ENCODE measurements at places on chromosomes 4 and X. TPM values are rescaled to one million over a fixed set of nuclear protein-coding genes. Genes with fewer than 3 reads are reported as not detected.

DNA sequence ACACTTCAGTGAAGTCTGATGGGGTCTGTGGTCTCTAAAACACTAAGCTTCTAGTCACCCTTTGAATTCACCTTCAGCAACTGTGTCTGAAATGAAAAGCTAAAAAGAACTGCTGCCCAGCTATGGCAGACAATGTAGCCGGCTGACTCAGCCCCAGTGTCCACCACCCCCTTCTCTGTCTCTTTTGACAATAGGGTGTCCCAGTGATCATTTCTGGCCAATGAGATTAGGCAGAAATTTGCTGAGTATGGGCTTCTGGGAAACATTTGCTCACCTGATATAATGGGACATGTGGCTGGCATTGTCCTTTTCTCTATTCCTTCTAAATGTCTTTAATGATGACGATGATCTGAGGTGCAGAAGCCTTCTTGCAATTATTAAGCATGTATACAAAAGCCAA is 20.6 kb downstream of the IGFBP7 start:
- H3K4me3 ChIP-seq: no peak overlapping the region
- H3K36me3 ChIP-seq: no peaks in the 10 kb centered on the region
- no peak overlapping the region for H3K27ac ChIP-seq
- H3K27me3 ChIP-seq: no peaks in the 10 kb centered on the region
- H3K4me1 ChIP-seq: no peaks in the 10 kb centered on the region

DNA sequence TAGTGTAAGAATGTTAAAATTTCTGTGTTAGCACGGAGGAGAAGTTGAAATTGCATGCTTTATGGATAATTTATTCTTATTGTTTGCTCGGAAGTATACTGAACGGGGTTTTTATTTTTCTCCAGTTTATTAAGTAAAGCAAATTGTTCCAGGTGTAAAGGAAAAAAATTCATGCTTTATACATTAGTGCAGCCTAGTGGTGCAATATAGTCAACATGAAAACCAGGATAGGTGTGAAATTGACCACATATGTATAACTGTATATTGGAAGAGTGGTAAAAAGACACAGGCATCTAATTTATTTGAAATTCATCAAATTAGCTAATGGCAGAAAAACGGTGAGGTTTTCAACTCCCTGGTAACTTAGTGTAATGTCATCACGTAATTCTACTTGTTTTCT is 959 bp downstream of the BRS3 start:
- H3K4me1 ChIP-seq: no peaks in the 10 kb centered on the region
- H3K27ac ChIP-seq: no peak overlapping the region
- no peak for DNase-seq
- peaks cover 9% of the 10 kb centered on the region for H3K27me3 ChIP-seq

PPEF2 gene
- total RNA-seq: not detected

- peaks cover 43% of the 10 kb centered on the region for H3K4me1 ChIP-seq
- no peaks in the 10 kb centered on the region for H3K36me3 ChIP-seq
- H3K27me3 ChIP-seq: no peaks in the 10 kb centered on the region
These were observed 8.3 kb downstream of the SRPX2 start for GRCh38 chrX:100652266-100652665.

DNA sequence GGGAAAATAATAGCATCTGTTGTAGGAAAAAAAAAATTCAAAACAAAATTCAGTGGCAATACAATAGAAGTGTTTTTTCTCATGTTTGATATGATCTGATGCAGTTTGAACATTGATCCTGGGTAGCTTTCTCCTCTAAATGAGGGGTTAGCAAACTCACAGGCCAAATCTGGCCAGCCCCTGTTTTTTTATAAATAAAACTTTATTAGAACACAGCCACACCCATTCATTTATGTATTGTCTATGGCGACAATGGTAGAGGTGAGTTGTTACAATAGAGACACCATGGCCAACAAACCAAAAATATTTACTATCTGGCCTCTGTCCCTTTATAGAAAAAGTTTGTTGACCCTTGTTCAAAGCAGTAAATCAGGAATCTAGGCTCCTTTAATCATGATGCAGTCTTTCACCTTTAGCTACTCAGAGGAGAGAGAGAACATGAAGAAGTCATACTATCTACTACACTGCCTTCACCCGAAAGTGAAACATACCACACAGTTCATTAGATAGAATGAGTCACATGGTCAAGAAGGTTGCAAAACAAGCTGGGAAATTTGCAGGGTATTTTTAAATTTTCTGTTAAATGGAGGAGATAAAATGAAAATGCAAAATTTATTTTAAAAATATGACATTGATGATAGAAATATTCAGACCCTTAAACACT is 186.6 kb upstream of the MAOA start:
- DNase-seq: no peak
- H3K4me1 ChIP-seq: no peaks in the 10 kb centered on the region
- no peaks in the 10 kb centered on the region for H3K27me3 ChIP-seq
- H3K4me3 ChIP-seq: no peak overlapping the region

GRCh38 chr4:37735578-37735977 is 49.4 kb upstream of the RELL1 start:
- H3K27me3 ChIP-seq: no peaks in the 10 kb centered on the region
- H3K36me3 ChIP-seq: no peaks in the 10 kb centered on the region
- no peak for DNase-seq
- no peak overlapping the region for H3K27ac ChIP-seq
- H3K4me3 ChIP-seq: no peak overlapping the region
- H3K4me1 ChIP-seq: no peaks in the 10 kb centered on the region

GRCh38 chrX:134658002-134658759 is at the start of gene PLAC1:
Gene PLAC1 (minus strand): TSS chrX:134658471. CDS start chrX:134566682, 91,789 bp downstream.
- H3K36me3 ChIP-seq: no peaks in the 10 kb centered on the region

DNA sequence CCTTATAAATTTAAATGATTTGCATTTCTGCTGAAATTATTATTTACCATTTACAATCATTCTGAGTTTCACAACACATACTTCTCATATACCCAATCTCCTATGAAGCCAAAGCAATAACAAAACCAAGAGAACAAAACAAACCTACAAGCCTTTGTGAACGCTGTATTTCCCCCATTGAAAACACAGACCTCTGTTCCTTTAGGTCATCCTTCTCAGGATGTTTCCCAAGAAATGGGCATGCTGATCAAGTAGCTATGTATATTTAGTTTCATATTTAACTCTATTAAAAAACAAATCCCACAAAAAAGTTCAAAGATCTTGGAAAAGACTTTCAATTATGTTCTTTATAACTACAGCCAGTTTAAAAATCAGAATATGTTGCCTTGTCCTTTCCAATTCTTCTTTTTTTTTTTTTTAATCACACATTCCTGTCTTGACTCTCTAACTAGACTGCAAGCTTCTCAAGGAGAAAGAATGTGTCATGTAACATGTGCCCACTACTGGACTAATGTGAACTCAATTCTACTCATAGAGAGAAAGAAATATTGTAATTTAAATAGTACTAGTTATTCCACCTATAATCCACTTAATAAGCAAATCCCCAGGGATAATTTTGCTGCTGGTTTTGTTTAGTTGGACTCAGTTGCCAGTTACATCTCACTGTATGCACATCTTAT is 84.3 kb upstream of the PRSS48 start:
- H3K4me1 ChIP-seq: peaks cover 4% of the 10 kb centered on the region
- no peaks in the 10 kb centered on the region for H3K27me3 ChIP-seq
- H3K4me3 ChIP-seq: no peak overlapping the region

GAGE2A gene
- total RNA-seq: not detected

DNA sequence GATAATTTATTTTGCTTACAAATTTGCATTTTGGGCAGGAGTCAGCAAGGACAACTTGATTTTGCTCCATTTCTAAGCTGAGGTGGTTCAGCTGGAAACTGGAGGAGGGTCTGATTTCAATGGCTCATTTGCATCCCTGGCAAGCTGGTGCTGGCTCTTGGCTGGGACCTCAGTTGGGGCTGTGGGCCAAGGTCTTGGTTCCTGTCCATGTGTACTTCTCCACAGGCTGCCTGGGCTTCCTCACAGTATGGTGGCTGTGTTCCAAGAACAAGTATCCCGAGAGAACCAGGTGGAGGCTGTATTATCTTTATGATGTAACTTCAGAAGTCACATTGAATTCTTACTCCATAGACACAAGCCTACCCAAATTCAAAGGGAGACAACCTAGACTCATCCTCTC is 77.0 kb upstream of the STX18 start:
- DNase-seq: no peak
- no peaks in the 10 kb centered on the region for H3K36me3 ChIP-seq

DNA sequence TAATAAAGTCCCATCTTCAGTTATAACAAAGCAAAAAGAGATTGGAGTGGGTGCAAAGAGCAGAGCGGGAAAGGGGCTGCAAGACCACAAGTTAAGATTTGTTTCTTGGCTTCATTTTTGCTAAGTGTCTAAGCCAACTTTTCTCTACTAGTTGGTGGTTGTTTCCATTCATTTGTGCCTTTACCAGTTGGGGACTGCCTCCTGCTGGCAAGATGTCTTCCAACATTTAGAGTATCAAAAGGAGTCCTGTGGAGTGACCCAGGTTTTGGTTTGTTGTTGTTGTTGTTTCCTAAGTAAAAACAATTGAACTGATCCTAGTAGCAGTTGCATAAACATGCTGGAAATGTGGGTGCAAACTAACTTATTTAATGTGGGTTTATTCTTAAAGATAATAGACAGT is 121.1 kb downstream of the SPATA18 start:
- H3K4me3 ChIP-seq: no peak overlapping the region
- no peaks in the 10 kb centered on the region for H3K36me3 ChIP-seq
- no peaks in the 10 kb centered on the region for H3K27me3 ChIP-seq
- H3K4me1 ChIP-seq: no peaks in the 10 kb centered on the region
- DNase-seq: no peak
- no peak overlapping the region for H3K27ac ChIP-seq

RBMXL3 gene
- total RNA-seq: not detected

ARHGAP4 gene
- 49.6 TPM for total RNA-seq

DNA sequence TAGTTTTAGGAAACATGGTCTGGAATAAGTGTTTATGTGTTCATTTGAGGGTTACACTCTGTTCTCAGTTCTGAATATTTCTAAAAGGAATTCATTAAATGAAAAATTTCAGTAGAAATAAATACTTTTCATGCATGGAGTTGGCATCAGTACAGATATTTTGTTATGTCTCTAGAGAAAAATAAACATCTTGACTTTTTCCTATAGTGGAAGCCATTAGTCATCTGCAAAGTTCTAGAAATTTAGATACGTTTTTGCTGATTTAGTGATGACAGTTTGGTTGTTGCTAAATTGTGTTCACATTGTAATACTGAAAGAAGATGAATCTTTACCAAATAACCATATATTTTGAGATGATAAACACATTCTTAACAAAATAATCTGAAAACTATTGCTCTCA is 268.2 kb upstream of the TEX13A start:
- no peaks in the 10 kb centered on the region for H3K36me3 ChIP-seq
- no peak overlapping the region for H3K27ac ChIP-seq
- H3K27me3 ChIP-seq: no peaks in the 10 kb centered on the region
- no peak overlapping the region for H3K4me3 ChIP-seq

DNA sequence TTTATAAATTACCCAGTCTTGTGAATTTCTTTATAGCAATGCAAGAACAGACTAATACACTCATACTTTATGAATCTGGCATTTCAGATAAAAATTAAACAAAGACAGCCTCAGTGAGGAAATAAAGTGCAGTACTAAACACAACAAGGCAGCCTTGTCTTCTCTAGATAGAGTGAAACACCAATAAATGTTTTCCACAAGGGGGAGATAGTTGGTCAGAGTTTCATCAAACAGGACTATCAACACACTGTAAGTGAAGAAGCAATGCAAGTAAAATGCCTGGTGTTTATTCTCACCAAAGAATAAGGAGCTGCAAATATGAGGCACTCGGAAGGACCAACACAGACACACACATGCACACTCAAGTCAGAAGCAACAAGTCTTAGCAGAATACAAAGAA is 62.8 kb downstream of the FAM9B start:
- H3K27me3 ChIP-seq: no peaks in the 10 kb centered on the region
- H3K4me1 ChIP-seq: no peaks in the 10 kb centered on the region
- H3K27ac ChIP-seq: no peak overlapping the region

ALG13 gene
- 80.0 TPM for total RNA-seq

IL21 gene
- not detected for total RNA-seq

DCAF4L1 gene
- total RNA-seq: not detected

GRCh38 chr4:15738877-15739276 is 36.0 kb downstream of the BST1 start:
- H3K4me3 ChIP-seq: no peak overlapping the region
- no peak for DNase-seq
- H3K27me3 ChIP-seq: no peaks in the 10 kb centered on the region
- H3K27ac ChIP-seq: no peak overlapping the region

DNA sequence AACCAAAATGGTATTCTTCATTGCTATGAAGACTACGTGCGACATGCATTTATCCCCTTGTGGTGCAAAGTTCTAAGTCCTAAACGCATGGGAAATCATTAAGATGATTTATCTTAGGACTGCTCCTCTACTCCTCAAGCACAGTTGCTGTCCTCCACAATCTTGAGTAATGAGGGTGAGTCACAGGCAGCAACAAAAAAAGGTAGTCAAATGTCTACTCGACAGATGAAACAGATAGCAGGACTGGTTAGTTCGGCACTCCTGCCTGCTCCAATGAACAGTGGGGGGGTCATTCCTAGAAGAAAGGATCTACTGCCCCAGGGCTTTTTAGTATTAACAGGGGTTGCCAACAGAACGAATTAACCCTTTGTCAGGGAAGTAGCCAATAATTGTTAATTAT is 233.7 kb upstream of the FGF13 start:
- no peaks in the 10 kb centered on the region for H3K36me3 ChIP-seq
- no peak for DNase-seq
- H3K4me1 ChIP-seq: no peaks in the 10 kb centered on the region
- no peaks in the 10 kb centered on the region for H3K27me3 ChIP-seq
- no peak overlapping the region for H3K4me3 ChIP-seq
- H3K27ac ChIP-seq: no peak overlapping the region

DNA sequence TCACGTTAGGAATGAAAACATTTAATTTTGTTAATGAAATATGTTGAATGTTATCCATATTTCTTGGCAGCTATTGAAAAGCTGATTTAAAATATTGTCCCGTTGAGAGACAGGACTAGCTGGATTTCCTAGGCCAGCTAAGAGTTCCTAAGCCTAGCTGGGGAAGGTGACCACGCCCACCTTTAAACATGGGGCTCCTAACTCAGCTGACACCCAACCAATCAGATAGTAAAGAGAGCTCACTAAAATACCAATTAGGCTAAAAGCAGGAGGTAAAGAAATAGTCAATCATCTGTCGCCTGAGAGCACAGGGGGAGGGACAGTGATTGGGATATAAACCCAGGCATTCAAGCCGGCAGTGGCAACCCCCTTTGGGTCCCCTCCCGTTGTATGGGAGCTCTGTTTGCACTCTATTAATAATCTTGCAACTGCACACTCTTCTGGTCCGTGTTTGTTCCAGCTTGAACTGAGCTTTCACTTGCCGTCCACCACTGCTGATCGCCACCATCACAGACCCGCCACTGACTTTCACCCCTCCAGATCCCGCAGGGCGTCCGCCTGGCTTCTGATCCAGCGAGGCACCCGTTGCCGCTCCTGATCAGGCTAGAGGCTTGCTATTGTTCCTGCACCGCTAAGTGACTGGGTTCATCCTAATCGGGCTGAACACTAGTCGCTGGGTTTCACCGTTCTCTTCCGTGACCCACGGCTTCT is 308.9 kb downstream of the GLUD2 start:
- no peak for DNase-seq
- no peaks in the 10 kb centered on the region for H3K27me3 ChIP-seq
- no peak overlapping the region for H3K27ac ChIP-seq
- no peaks in the 10 kb centered on the region for H3K4me1 ChIP-seq

GRCh38 chr4:177322266-177322665 is 12.6 kb downstream of the NEIL3 start:
- DNase-seq: no peak
- no peaks in the 10 kb centered on the region for H3K36me3 ChIP-seq
- no peaks in the 10 kb centered on the region for H3K27me3 ChIP-seq
- H3K4me1 ChIP-seq: no peaks in the 10 kb centered on the region

GRCh38 chr4:106095408-106095807 is 200.1 kb downstream of the NPNT start:
- no peak overlapping the region for H3K4me3 ChIP-seq
- no peaks in the 10 kb centered on the region for H3K27me3 ChIP-seq
- DNase-seq: no peak
- no peaks in the 10 kb centered on the region for H3K4me1 ChIP-seq
- H3K36me3 ChIP-seq: no peaks in the 10 kb centered on the region

Measured in transverse colon (tissue), 4 donors.